Stimulated activated CD4-positive, alpha-beta T cell treated with anti-CD3 and anti-CD28 coated beads, Interleukin-15, amount 100 ng/mL, for 24 hours (primary cell): ENCODE measurements at places on chromosomes 3 and 15.

DNA sequence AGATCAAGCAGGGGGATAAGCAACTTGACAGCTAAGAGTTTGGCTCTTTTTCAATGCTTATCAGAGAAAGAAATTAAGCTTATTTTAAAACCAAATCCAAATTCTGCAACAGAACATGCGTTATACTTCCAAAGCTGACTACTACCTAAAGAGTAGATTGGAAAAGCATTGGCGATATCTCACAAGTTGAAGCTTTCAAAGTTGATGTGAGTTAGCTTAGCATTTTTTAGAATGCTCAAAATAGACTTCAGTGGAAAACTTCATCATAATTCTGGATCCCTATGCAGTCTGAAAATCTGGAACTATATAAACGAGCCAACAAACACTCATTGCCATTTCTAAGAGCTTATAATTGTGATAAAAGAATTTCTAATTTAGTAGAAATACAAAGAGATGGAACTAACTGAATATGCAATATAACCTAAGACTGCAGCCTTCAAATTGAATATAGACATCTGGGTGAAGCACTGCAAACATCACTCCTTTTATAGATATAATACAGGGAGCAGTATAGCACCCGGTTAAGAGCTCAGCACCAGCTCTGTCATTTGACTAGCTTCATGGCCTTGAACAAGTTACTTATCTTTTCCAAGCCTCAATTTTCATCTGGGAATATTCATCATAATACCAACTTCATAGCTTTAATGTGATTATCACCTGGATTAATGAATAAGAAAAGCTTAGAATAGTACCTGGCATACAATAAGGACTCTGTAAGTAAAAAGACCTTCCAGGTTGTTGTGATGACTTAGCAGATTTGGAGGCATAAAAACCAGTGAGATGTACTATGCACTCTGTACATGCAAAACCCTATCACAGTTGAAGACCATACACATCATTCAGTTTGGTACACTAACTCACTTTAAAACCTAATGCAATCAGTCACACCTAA, 242.7 kb upstream of the TTC14 start:
- DNase-seq: no peak

DNA sequence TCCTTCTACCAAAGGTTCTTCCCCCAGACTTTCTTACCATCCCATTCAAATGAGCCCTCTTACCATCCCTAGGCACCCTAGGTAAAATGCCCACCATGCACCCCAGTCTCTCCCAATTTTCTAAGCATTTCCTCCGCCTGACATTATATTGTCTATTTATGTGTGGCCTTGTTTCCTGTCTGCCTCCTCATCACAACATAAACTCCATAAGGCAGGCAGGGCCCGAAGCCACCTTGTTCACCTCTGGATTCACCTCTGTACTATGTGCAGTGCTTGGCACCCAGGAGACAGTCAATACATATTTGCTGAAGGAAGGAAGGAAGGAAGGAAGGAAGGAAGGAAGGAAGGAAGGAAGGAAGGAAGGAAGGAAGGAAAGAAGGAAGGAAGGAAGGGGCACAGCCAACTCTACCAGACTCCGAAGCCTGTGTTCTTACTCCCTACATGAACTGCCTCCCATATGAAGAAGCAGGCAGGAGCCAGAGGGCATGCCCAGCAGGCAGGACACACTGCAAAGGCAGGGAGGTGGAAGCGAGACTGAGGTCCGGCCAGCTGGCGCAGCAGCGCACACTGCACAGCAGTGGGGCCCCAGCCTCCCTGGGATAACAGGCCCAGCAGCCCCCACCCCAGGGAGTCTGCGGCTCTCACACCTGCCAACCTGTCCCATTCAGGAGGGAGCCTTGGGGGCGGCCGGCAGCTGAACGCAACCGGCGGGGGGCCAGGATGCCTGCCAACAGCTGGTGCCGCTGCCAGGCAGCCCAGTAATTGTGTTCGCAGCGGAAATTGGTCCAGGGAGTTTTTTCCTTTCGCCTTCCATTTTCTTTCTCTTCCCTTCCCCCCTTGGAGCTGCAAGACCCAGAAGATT, 106.0 kb upstream of the LINGO1 start:
- no peak for DNase-seq

GRCh38 chr3:128745742-128746141, 19.8 kb downstream of the RAB7A start:
- no peak for DNase-seq

DNA sequence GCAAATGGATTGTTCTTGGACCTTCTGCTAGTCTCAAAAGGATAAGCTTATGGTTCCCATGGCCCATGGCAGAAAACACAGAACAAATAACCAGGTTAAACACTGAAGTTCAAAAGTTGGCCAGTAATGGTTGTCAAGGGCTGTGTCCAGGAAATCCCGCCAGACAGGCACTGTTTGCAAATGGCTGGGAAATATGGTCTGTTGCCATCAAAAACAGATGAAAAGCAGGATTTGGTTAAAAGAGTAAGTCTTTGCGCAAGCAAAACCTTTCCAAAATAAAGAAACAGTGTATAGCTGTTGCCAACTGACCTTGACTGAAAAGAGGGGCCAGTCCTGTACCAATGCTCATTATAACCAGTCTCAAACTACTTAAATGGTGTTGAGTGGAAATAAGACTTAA, 58.6 kb downstream of the WWTR1 start:
- no peak for DNase-seq

DNA sequence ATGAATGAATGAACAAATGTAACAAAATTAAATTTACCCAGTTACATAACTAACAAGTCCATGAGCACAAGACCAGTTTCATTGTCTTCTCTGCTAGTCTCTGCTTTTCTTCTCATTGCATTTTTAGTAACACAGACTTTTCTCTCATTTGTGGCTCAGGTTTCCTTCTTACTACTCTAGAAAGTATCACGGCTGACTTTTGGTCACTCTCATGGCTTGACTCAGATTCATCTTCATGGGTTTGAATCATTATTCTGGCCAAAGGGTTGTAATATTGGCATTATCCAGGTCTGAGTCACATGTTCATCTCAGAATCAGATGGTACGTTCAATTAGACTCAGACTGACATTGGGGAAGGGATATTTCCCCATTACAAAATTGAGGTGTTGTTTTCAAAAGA, 121.5 kb upstream of the SATB1 start:
- DNase-seq: no peak

DNA sequence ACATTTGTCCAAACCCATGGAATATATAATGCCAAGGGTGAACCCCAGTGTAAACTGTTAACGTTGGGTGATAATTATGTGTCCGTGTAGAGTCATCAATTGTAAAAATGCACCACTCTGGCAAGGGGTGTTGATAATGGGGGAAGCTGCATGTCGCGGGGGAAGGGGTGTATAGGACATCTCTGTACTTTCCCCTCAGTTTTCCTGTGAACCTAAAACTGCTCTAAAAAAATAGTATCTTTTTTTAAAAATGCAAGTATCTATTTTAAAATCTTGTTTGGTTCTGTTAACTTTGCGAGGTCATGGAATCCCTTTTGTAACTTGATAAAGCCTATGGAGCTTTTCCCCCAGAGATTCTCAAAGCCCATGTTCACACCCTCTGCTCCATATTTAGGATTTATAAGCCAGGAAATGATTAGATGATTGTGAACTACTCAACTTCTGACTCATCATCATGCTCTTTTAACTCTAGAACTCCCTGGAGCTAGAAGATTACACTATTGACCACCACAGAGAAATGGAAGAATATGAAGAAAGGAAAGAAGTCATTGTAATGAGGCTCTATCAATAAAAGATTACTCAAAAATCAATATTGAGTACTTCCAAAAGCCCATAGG, 56.1 kb upstream of the C3orf49 start:
- DNase-seq: no peak
